ENCODE measurements at places on chromosomes 5 and 9.

- DNase-seq = no peak
Measured at GRCh38 chr9:92950359-92950955, 3.1 kb downstream of the FGD3 start.

DNA sequence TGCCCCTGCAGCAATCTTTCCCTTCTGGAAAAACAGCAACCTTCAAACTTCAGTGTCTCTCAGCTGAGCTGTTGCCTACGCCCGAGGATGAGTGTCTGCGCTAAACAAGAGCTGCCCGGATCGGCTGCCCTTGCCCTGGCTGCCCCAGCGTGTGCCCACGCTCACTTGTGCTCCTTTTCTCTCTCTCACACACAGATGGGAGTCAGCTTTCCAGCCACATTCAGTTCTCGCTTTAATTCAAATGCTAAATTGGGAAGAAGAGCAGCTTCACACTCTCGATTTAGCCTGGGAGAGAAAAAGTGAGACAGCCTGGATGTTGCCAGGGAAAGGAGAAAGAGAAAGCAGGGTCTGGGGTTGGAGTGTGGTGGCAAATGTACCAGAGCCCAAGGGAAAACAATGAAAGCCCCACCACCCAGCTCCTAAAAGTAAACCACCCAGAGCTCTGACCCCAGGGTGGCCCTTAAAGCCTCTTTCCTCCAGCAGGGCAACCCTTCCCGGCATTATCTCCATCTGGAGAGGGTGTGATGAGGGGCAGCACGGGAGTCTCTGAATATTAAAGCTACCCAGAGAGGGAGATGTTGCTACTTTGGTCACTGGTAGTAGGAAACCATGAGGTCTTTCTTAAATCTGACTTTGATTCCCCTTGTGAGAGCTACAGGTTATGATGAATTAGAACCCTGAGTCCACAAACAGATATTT, 9.9 kb upstream of the EGR1 start:
- no peak for DNase-seq

DNA sequence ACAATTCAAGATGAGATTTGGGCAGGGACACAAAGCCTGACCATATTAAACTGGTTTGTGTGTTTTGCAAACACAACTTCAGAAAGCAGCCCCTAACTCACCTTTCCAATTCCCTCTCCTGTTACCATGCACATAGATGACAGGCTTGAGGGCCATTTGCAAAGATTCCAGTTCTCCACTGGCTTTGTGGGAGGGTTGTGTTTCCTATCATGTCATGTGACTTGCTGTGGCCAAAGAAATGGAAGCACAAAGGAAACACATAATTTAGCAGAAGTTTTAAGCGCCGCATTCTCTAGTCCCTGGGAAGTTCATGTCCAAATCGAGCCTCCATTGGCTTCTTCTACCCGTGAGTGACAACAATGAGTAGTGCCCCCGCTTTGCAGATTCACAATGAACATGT, 57.9 kb upstream of the CDH6 start:
- no peak for DNase-seq

DNA sequence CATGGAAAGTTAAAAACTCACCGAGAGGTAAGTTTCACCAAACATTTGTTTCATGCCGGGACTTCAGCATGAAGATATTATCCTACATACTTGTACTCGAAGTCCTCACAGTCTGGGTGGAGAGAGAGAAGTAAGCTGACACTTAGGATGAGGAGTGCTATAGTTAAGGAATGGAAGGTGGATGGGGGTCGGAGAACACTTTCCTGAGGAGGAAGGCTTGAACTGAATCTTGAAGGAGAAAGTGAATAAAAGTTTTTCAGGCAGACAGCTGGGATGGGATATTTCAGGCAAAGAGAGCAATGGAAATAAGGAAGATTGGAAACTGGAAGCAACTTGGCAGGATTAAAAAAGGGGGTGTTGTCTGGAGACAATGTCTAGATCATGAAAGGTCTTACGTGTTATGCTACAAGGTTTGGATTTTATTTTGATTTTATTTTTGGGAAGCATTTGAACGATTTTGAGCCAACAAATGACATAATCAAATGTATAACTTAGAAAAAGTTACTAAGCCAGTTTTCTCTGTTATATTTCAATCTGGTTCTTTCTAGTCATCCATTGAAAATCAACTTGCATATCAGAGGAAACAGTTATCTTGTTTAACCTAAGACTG, 167.1 kb downstream of the PAM start:
- no peak for DNase-seq

DNA sequence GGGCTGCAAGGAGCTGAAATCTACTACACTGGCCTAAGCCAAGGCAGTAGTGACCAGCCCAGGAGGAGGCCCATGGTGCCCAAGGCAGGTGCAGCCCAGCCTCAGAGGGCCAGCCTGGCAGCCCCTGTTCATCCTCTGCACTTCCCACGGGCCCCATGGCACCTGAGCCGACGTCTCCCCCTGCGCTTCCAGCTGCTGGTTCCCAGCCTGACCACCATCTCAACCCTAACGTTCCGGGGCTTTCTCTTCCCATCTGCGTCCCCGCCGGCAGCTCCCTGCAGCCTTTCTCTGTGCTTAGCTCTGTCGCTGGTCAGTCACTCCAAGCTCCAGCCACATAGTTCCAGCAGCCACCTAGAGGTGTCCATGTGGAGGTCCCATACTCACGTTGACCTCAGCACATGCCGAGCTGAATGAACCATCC, 105.5 kb upstream of the LMX1B start:
- no peak for DNase-seq
